NCI-H1436 (cell line): ENCODE measurements at places on chromosomes 11 and 22.

DNA sequence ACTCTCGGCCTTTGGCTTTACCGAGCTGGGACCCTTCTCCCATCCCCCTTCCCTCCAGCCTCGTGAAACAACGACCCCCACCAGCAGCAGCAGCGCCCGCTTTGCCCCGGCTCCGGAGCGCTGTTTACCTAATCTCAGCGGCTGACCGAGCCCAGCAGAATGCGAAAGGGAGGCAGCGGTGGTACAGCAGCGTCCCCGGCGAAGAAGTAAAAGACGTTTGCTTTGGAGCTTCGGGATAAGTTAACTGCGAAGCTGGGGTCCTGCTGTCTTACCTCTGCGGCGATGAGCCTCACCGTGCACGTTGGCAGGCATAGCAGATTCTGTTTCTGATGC is 2.0 kb upstream of the LARGE1 start:
- DNase-seq: no peak

- peak; percentile 57 for DNase-seq
These were observed at the start of gene CERK for GRCh38 chr22:46737976-46738646. Gene CERK, minus strand, starts transcription at chr22:46738252. Its CDS starts 104 bp downstream, at chr22:46738148.

GRCh38 chr11:120595557-120595956 is 84.0 kb downstream of the GRIK4 start:
- DNase-seq: no peak

- no peak for DNase-seq
These were observed 34.9 kb downstream of the TRAF6 start for GRCh38 chr11:36475192-36475591.

GRCh38 chr22:30198152-30198825 is 48.3 kb downstream of the LIF start:
- DNase-seq: no peak

DNA sequence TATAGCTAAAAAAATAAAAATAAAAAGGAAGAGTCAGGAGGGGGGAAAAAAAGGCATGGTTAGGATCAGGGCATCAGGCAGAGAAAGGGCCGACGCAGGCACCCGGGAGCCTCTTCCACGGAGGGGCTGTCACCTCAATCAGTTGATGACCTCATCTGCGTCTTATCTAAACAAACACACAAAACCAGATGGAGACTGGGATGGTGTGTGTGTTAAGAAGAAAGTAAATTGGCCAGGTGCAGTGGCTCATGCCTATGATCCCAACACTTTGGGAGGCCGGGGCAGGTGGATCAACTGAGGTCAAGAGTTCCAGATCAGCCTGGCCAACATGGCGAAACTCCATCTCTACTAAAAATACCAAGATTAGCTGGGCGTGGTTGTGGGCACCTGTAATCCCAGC is 63.6 kb downstream of the DHCR7 start:
- DNase-seq: no peak

GRCh38 chr11:100902454-100903141 is 215.5 kb downstream of the ARHGAP42 start:
- DNase-seq: no peak

- DNase-seq: no peak
These were observed 362.1 kb upstream of the PDGFD start for GRCh38 chr11:104526006-104526405.

GRCh38 chr11:13249992-13250391 is 27.6 kb upstream of the BMAL1 start:
- no peak for DNase-seq

DNA sequence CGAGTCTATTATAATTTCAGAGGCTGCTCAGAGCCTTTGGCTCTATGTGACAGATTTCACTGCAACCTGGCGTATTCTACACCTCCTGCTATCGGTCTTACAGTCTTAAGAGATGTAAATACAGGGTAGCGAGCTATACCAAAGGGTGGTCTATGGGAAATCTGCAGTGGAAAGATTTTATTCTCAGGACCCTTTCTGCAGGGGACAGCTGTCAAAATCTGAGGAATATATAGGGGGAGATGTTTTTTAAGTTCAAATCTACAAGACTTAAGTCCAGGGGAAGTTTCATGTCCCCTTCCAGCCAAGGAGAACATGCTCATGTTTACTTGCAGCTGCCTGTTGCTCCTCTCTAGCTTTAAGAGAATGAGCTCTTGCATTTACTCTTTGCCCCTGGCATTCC is 62.7 kb downstream of the MICAL2 start:
- DNase-seq: no peak

GRCh38 chr11:8082391-8083087 is 1.5 kb downstream of the TUB start:
- no peak for DNase-seq

- DNase-seq: no peak
These were observed 65.4 kb upstream of the NTM start for GRCh38 chr11:131305005-131305404.

DNA sequence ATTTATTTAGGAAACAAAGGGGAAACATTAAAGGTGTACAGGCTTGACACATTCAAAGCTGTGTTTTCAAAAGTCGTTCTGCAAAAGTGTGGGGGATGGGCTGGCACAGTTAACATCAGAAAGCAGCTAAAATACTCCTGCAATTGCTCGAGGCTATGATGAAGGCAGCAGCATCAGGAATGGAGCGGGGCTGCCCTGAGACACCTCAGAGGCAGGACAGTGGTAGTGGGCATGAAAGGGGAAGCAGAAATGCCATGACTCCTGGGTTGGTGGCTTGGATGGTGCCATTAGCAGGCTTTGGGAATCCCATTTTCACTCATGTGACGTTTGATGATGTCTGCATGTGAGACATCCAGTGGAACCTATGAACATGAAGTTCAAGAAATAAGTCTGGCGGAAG is 646 bp downstream of the NCAPD3 start:
- no peak for DNase-seq

GRCh38 chr11:111655924-111656323 is 53.7 kb downstream of the SIK2 start:
- DNase-seq: no peak

- no peak for DNase-seq
These were observed 157.8 kb upstream of the DDI1 start for GRCh38 chr11:103878646-103879045.

GRCh38 chr22:49119551-49119952 is 708.1 kb downstream of the BRD1 start:
- no peak for DNase-seq

DNA sequence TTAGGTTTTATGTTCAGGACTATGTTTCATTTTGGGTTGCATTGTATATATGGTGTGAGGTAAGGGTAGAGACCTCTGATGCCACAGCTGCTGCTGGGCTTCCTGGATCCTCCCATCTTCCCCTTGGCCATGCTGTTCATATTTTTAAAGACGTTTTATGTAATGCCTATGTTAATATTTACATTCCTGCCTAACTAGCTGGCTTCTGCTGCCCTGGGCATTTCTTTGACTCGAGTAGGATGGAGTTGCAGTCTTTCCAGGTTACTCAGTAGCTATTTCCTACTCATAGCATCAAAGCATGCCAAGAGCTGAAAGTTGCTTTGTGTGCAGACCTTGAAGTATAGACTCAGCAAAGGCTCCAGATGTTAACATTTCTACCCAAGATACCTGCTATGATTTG is 220.5 kb upstream of the CADM1 start:
- no peak for DNase-seq

GRCh38 chr22:49202226-49202625 is 625.4 kb downstream of the BRD1 start:
- no peak for DNase-seq

DNA sequence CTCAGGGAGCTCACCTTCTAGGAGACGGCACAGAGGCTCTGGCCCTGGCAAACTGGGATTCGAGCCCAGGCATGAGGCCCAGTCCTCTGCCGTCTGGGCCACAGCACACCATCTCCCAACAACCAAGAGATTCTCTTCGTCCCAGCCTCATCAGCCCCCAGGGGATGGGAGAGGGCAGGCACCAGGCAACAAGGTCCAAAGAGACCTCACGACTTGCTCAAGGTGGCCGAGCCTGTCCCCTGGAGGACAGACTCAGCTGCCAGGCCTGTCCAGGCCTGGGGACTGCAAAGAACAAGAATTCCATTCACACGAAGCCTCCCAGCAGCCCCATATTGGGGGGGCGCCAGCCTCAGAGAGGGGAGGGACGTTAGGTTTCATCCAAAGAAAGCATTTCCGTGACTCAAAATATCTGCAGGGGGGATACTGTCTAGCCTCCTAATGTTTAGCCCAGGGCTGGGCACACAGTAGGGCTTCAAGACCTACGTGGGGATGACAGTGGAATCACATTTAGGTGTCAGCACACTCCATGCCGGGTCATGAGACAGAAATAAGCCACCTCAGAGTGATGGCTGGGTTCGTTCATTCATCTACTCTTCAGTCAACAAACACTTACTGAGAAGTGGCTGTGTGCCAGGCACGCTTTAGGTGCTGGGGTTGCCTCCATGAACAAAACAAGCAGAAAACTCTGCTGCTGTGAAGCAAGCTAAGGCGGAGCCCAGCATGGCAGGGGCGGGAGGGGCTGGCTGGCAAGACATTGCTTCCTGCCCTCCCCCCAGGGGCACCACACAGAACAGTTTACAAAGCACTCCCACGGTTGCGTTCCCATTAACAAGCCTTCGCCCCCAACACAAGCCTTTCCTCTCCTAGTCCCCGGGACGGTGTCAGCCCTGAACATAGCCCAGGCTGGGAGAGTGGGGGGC is 1.2 kb downstream of the CARNS1 start:
- peak; percentile 58 for DNase-seq

DNA sequence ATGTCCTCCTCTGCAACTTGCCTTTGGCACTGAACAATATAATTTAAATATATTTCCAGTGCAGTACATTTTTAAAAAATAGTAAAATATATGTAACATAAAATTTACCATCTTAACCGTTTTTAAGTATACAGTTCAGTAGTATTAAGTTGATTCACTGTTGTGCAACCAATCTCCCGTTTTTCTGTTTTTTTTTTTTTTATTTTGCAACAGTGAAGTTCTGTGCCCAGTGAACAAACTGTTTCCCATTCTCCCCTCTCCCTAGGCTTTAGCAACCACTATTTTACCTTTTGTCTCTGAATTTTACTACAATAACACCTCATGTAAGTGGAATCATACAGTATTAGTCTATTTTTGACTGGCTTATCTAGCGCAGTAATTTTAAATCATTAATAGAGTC is 13.8 kb downstream of the PRRG4 start:
- DNase-seq: no peak

- DNase-seq: no peak
These were observed 242.2 kb upstream of the DDI1 start for GRCh38 chr11:103794262-103794661.

DNA sequence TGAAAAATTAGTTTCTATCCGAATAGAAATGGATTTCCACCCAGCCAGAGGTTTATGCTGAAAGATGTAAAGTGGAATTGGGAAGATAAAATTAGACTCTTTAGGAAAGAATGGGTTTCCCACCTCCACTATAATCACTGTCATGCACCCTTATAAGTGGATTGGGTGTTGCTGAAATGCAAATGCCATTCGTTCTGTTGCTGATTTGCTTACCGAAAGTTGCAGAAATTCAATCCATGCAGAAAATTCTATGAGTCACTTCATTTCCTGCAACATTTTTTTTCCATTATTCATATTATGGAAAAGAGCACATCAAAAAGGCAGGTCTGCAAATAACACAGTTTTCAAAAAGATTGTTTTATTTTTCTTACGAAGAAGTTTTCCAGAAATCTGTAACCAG is 65.6 kb downstream of the LDLRAD3 start:
- DNase-seq: no peak

DNA sequence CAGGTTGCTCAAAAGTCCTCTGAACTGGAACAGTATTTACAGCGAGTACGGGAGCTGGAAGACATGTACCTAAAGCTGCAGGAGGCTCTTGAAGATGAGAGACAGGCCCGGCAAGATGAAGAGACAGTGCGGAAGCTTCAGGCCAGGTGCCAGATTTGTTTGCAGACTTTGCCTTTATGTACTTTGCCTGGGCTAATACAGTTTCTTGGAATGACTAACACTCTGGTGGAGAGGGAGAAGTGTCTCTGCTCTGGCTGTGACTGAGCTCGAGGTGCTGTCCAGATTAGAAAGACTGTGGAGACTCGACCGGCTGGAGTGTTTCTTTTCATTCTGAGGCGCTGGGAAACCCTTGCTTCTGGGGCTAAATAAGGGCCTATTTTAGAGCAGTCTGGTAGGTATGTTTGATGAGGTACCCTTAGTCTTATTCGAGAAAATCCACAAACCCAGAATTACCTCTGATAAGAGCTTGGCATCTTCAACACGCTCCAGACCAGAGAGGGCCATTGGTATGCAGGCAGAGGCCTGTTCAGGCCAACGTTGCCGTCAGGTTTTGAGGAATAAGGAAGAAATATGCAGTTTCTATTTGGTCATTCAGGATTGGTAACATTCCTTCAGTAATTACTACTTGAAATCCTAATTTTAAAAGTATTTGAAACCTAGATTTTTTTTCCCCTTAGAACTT is 76.5 kb downstream of the SWAP70 start:
- no peak for DNase-seq

DNA sequence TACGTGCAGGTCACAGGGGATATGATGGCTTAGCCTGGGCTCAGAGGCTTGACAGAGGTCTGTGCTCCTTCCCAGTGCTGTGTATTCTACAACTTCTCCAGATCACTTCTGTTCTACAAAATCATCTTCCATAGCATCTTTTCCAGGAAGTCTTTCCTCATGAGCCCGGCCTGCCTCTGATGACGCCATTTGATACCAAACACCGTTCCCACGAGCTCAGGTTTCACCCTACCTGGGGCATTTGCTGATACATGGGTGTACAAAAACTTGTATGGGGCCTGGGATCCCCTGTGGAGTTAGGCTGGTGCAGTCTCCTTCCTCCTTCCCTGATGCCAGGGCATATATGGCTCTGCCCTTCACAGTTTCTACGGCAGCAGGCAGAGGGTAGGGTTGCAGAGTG is 78.7 kb downstream of the NECTIN1 start:
- DNase-seq: no peak

- DNase-seq: peak; percentile 60
These were observed 5.1 kb downstream of the DGCR2 start for GRCh38 chr22:19117111-19117512.

DNA sequence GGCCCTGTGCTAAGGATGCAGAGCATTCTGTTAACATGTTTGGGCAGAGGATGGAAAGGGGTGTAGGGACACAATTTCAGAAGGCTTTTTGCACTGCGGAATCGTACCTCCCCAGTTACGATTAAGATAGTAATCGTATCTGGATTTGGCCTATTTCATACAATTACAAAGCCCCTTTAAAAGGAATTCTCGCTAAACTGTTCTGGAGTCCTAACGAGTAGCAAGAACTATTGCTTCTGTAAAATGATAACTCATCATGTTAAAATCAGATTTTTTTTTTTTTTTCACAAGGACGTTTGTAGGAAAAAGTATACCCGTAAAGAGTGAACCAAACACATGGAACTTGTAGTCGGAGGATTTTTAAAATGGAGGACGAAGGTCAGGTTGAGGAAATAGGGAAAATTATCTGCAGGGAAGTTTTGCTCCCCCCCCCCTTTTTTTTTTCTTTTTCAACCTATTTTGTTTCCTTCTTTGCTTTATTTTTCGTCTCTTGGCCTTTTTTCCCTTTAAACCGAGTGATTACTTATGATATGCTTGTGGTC is 934 bp downstream of the HSD17B12 start:
- DNase-seq: no peak

DNA sequence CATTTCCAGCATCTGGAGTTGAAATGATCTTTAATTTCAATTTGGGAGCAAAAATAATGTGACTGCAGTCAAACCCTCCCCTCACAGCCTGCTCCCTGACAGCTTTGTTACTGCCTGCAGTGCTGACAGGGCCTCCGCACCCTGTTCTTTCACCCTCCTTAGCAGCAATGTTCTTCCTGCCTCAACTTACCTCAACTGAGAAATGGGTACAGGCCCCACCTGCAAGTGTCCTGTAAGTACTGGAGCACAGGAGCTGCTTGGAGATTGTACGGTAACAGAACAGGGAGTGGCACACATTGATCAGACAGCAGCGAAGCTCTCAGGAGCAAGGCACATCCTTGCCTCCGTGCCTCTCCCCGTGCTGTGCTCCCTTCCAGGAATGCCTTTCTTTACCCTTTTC is 131.3 kb downstream of the CHST1 start:
- DNase-seq: no peak
